ENCODE measurements at places on chromosomes 2 and 18.

DNA sequence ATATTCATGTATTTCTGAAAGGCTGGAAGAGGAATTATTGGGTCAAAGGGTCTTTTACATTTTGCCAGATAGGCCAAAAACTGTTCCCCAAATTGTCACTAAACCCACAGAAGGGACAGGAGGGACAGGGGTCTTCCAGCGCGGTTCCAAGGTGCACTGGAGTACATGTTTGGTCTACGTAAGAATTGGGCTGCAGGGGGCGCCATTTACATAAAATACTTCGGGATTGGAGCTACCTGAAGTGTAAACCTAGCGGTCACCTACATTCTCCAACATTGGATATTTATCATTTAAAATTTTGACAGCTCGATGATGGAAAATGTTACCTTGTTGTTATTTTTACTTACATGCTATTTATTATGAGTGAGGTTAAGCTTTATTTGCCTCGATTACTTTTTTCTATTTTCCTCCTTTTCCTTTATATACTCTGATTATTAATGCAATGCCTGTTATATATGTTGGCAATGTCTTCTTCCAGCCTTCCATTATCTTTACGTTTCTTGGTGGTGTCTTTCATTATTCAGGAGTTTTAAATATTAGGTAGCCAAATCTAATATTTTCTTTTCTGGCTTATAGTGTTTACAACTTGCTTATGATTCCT, 43.0 kb upstream of the RAB6C start:
- no peak for DNase-seq

DNA sequence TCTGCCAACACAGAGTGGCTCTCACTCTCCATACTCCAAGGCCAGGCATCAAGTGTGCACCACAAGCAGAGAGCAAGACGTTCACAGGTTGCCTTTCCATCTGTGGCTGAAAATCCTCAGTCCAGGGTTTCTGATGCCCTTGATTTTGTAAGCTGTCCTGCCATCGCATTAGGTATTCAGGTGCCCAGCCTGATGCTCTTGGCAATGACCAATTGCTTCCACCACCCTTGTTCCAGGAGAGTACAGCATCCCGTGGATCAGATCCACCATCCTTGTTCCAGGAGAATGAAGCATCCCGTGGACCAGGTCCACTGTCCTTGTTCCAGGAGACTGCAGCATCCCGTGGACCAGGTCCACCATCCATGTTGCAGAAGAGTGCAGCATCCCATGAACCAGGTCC, 133.4 kb upstream of the GPC1 start:
- no peak for DNase-seq

DNA sequence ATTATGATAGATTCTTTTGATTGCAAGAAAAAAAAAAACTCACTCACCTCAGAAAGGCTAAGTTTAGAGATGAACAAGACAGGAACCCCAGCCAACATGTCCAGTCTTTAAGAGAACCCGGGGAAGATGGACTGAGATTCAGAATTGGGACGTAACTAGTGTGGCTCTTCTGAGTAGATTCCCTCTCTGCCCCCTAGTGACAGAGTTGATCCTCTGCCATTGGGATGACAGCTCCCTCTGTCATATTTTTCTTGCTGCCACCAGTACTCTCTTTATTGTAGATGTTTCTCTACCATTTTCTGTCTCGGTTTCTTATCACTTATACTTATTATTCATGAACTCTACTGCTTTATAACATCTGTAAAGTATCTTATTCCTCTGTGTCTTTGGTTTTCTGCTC, 77.7 kb downstream of the GULP1 start:
- DNase-seq: no peak

DNA sequence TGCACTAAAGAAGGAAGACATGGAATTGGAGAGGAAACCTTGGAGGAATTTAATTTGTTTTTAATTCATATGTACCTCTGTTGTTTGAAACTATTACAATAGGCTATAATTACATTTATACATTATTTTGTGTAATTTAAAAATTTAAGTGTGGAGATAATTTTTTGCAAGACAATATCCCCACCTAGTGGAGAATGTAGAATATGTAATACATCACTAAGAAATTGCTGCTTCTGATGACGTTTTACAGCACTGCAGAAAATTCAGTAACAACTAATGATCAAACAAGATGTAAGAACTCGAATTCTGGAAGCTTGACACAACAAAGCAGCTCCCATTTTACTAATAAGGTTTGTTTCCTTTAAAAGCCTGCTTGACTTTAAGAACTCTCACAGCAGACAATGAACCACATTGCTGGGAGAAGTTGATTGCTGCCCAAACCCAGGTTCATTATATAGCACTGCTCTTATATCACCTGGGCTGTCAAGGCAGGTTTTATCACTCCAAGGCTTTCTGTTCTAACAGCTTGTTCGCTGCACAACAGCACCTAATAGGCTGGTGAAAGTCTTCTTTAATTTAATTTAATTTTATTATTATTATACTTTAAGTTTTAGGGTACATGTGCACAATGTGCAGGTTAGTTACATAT, 53.4 kb downstream of the THADA start:
- peak; percentile 67 for DNase-seq

- DNase-seq: no peak
Measured at GRCh38 chr2:19807346-19807745, 94.4 kb downstream of the TTC32 start.

- DNase-seq: no peak
Measured at GRCh38 chr2:7280790-7281189, 363.6 kb downstream of the RNF144A start.

- no peak for DNase-seq
Measured at GRCh38 chr18:56851774-56852173, 200.6 kb downstream of the WDR7 start.

- no peak for DNase-seq
Measured at GRCh38 chr2:238024986-238025385, 35.8 kb upstream of the SCLY start.

DNA sequence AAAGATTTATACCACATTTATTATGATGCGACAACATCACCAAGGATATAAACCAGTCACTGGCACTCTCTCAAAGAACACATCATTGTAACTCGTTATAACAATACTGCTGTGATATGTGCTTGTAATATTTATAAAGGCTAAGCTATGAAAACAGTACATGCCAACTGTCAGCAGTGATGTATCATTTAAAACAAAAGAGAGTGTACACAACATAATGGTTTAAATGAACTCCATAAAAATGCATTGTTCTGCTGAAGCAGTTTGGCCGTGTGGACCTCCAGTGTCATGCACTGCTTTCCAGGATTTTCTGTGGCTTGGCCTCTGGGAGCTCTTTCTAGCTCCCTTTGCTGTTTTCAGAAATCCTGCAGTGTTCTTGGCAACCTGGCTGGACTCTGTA, 215.6 kb downstream of the MTX2 start:
- no peak for DNase-seq

DNA sequence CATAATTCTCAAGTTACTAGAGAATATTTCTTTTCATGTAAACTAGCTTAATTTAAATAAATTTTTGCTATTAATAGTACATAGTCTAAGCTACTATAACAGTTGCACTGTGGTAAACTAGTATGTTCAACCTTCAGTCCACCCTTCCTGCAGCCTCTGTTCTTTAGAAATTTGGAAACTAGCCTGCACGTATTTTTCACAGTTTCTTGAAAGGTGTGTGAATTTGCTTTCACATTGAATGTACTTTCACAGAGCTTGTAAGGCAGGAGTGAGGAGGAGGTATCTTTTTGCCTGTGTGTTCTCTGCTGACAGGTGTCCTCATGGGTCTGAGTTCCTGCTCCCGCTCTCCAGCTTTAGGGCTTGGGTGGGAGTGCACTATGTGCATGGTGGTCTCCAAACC, 117.5 kb downstream of the ATP9B start:
- DNase-seq: no peak

DNA sequence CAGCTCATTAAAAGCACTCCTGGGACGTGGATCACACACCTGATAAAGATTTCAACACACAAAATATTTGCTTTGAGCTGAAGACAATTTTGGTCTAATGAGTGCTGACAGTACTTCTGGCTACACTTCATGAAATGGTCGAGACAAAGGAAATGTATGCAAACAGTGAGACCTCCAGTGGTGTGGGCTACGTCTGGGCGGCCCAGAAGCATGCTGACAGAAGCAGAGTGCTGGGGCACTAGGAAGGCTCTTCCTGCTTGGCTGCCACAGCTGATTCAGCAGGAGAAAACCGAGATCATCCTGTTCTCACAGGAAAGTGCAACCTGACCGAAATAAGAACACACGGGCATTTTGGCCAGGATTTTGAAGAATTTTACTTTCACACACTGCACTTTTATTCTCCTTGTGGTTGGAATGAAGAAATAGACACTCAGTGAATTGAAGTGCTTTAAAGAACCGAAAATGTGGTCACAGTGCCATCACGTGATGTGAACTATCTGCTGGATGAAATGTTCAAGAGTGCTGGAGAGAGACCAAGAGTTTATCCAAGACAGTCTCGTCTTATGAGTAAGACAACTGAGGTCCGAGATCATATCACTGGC, 149.5 kb downstream of the CCBE1 start:
- no peak for DNase-seq

GRCh38 chr2:91442246-91442905, 2750.9 kb downstream of the RPIA start:
- peak; percentile 24 for DNase-seq

GRCh38 chr2:119683713-119684443, 4.9 kb downstream of the TMEM177 start:
- peak; percentile 53 for DNase-seq

GRCh38 chr18:36139245-36139644, 9.5 kb downstream of the ELP2 start:
- DNase-seq: no peak

- peak; percentile 55 for DNase-seq
Measured at GRCh38 chr2:224938651-224939182, 103.6 kb downstream of the DOCK10 start.

- DNase-seq: no peak
Measured at GRCh38 chr2:129779783-129780182, 199.7 kb upstream of the RAB6C start.

DNA sequence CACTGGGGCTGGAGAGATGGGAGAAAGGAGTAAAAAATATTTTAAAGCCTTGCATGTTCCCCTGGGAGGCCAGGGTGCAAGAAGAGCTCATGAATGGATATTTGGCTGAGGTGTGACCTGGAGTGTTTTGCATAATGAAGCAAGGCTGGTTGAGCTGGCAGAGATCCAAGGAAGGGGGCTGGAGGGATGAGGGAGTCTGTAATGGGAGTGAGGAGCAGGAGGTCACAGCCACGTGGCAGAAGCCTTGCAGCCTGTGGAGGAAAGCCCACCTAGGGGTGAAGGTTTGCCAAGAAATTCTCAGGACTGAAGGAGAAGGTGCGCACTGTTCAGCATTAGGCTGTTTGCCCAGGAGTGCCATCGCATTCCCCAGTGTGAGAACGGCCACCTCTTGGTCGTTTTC, 40.3 kb upstream of the ATP8B1 start:
- peak; percentile 36 for DNase-seq

DNA sequence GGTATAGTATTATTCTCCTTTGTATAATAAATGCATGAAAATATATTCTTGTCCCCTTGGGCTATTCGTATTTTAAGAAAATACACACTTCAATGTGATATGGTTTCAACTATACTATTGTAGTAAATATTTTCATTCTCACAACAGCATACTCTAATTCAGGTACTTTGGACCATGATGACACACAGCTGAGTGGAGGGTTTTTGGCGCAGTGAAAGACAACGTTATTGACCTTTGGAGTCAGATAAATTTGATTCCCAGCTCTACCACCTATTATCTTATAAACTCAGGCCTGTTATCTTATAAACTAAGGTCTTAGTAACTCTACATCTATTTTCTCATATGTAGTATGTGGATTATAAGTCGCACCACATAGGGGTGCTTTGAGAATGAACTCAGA, 895.9 kb upstream of the DDX18 start:
- DNase-seq: no peak

GRCh38 chr2:12847694-12848575, 131.2 kb downstream of the TRIB2 start:
- DNase-seq: peak; percentile 30

GRCh38 chr18:10234912-10235660, 219.3 kb upstream of the APCDD1 start:
- DNase-seq: no peak

GRCh38 chr2:120352696-120353590, 7.0 kb downstream of the INHBB start:
- no peak for DNase-seq

GRCh38 chr2:227684258-227684657, 17.7 kb downstream of the SCYGR5 start:
- DNase-seq: no peak

GRCh38 chr2:68231061-68231372, 21.3 kb downstream of the PPP3R1 start:
- DNase-seq: no peak

DNA sequence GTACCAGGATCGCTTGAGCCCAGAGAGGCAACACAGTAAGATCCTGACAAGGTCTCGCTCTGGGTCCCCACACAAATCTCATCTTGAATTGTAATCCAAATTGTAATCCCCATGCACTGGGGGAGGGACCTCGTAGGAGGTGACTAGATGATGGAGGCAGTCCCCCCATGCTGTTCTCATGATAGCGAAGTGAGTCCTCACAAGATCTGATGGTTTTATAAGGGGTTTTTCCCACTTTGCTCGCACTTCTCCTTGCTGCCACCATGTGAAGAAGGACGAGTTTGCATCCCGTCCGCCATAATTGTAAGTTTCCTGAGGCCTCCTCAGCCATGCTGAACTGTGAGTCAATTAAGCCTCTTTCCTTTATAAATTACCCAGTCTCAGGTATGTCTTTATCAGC, 46.0 kb upstream of the SERTAD2 start:
- DNase-seq: no peak

GRCh38 chr2:96065381-96065930, 30.7 kb upstream of the GPAT2 start:
- DNase-seq: no peak

DNA sequence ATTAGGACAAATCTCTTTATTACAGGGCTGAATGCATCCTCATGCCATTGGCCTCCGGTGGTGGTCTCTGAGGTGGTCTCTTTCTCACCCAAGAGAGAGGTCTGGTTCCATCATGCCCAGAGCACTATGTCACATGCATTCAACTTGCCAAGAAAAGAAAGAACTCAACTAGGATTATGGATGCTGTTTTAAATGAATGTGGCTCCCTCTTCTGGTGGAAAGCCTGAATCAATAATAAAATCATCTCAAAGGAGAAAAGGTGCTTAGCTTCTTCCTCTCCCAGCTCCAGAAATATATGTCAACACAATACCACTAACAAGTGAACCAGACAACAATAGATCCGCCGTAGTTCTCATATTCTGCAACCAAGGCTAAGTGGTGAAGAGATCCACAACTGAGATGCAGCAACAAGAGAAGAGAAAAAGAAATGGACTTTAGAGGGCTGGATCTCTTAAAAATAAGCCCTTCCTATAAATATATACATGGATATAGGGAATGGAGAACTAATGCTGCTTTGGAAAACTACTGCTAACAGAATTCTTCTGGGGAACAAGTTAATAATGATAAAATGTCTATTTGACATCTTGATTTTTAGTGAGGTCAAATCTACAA, 396.8 kb downstream of the NCKAP5 start:
- DNase-seq: peak; percentile 94
